ENCODE measurements at places on chromosomes 16 and 17.
A peak's percentile ranks its signal among the peaks of the same experiment; 100 is the strongest.

DNA sequence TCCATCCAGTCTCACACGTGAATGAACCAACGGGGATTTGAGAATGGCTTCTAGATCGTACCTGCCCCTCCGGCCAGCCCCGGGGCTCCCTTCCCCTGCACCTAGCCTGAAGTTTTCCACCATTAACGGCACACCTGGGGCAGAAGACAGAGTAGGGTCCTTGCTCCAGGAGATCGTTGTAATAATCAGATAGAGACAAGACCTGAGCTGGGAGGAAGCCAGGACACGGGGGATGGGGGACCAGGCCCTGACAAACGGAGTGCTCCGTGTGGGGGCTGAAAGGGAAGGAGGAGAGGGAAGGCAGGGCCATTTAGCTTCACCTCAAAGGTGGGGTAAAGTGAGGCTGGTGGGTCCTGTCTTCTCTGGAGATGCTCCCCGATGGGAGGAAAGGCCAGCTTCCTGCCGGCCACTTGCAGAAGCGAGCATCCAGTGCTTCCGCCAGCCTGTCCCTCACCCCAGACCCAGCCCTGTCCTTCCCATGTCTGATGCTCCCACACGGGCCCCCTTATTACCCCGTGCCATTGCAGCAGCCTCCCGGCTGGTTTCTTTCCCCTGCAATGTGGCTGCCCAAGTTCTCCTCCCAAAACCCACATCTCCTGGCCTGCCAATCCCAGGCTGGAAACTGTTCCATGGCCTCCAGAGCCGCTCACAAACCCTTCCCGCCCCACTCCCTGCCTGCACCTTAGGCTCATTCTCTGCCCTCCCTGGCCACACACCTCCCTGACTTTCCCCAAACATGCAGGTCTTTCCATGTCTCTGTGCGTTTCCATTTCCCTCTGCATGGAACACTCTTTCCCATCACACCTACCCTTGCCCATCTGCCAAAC lies 79.3 kb downstream of the MRC2 start:
- no peak for DNase-seq

DNA sequence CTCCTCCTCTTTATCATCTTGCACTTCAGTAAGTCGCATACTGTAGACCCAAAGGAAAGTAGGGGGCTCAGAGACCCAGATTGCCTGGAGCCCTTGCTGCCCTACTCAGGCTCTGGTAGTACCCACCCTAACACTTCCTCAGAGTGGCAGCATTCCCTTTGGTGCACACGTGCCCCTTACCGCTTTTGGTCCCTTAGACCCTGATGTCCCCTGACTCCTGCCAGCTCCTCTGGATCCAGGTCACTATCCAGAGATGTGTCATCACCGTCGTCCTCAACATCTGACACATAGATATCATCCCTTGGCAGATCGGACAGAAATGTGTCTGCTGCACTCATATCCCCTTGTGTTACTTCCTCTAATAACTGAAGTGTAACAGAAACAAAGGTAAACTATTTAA lies 5.4 kb upstream of the PSMC5 start:
- DNase-seq, result no peak

DNA sequence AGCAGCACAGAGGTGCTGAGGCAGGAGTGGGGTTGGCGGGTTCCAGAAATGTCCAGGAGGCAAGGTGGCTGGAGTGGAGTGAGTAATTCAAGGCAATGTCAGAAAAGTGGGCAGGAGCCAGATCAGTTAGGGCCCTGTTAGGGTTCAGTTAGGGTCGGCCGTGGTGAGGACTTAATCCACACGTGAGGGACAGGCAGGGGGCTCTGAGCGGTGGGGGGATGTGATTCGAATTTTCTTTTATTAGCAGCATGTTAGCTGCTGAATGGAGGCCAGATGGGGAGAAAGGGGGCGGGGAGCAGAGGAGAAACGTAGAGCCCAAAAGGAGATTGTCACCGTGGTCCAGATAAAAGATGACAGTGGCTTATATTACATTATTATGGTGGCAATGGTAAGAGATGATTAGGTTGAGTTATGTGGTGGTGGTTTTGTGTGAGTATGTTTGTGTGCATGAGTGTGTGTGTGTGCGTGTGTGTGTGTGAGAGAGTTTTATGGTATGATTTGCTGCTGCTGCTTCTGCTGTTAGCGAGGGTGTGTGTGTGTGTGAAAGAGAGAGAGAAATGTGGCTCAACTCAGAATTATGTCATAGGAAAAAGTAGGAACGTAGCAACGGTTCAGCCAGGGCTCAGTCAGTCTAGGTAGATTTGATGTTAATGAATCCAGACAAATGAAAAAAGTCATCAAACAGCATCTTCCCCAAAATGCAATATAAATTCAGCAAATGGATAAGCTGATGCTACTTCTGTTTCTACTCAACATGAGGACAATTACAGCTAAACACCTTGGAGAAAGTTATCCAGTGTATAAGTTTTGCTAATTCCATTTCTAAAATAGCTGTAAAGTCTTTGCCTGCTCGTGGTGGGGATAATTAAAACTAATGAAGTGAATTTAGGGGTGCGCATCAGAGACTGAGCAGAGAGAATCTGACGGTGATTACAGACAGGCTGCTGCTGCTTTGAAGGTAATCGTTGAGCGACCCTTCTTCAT lies 390.6 kb downstream of the HAPSTR1 start:
- DNase-seq, result no peak

GRCh38 chr16:49821614-49822282 lies 34.2 kb downstream of the ZNF423 start:
- no peak for DNase-seq

GRCh38 chr17:80663781-80664206 lies 119.2 kb downstream of the RPTOR start:
- no peak for DNase-seq

DNA sequence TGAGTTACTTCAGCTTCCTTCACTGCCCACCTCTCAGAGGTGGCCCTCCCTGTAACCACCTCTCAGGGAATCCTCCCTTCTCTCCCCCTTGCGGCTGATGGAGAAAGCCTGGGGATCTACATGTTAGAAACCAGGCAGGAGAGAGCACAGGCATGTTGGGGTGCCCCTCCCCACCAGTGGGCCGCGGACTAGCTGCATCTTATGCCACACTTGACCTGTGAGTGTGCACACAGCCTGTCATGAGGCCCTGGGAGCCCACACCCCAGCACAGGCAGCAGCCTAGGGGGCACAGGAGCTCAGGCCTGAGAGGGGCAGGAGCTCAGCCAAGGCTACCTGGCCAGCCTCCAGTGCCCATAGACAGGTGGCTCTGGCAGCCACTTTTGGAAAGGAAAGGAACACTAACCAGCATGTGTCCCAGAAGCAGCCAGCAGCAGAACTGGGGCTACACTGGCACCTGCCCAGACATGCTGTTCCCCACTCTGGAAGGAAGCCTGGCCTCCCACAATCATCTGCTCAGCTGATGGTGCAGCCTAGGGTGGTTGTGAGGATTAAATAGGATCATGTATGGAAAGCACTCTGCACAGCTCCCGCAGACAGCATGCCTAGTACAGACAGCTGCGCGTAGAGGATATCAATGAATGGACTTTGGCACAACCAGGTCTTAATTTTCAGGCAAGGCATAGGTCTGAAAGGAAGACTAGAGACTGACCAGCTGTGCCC lies 60.5 kb downstream of the TMEM132E start:
- DNase-seq, result no peak

DNA sequence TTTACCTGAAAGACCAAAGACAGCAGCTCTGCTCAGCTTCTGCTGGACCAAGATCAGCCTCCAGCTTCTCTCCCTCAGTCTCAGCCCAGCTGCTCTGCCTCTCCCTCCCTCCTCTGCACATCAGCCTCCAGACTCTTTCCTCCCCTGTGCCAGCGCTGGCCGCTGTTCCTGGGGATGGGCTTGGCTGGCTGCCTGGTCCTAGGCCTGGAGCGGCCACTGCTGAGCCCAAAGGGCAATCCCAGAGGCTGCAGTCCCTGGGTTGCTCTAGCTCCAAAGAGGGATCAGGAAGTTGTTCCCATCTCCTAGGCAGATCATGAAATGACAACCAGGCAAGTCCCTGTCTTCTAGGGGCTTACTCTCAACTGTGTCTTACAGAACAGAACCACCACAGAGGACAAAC lies 31.3 kb downstream of the DCUN1D3 start:
- no peak for DNase-seq

DNA sequence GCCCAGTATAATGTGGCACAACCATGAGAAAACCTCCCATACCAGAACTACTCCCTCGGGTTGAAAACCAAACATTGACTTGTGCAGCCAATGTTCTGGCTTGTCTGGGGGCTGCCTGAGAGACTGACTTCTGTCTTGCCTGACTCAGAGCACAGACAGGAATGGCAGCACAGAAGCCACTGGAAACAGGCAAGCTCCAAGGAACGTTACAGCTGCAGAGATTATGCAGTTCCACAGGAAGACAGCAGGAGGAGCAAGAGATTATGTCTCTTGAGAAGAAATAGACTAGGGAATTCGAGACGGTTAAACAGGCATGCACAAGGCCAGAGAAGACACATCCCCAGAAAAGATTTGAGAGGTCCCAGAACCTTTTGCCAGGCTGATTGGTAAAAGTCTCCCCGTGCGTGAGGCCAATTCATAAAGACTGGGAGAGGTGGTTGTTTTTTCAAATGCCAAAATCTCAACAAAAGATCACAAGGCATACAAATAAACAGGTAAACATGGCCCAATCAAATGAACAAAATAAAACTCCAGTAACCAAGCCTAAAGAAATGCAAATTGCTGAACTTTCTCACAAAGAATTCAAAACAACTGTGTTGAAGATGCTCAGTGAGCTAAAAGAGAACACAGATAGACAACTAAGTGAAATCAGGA lies 90.6 kb upstream of the CDH5 start:
- peak; percentile 25 for DNase-seq

GRCh38 chr17:48679385-48680096 lies 42.8 kb downstream of the PRAC1 start:
- no peak for DNase-seq

DNA sequence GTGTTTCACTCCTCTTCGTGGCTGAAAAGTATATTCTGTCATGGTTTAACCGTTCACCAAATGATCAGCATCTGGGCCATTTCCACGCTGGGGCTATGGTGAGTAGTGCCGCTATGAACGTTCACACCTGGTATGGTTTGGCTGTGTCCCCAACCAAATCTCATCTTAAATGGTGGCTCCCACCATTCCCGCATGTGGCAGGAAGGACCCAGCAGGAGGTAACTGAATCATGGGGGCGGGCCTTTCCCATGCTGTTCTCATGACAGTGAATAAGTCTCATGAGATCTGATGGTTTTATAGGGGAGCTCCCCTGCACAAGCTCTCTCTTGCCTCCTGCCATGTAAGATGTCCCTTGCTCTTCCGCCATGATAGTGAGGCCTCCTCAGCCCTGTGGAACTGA lies 45.7 kb upstream of the ZNF469 start:
- no peak for DNase-seq

GRCh38 chr16:66798161-66798560 lies 3.2 kb downstream of the TERB1 start:
- no peak for DNase-seq

DNA sequence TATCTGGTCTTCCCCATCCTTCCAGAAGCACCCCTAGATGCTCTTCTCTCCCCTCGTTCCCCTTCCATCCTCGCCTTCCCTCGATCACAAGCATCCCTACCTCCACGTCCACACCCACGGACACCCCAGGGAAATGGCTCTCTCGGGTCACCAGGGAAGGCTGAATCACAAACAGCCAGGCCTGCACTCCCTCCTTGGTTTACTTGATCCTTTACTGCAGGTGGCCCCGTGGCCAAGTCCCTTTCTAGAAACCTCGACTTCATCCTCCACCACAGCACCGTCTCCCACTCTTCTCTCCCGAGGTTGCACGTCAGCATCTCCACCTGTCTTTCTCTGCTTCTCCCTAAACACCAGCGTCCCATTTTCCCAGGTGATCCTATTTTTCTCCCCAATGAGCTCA lies 6.5 kb upstream of the RBFOX3 start:
- DNase-seq, result no peak

DNA sequence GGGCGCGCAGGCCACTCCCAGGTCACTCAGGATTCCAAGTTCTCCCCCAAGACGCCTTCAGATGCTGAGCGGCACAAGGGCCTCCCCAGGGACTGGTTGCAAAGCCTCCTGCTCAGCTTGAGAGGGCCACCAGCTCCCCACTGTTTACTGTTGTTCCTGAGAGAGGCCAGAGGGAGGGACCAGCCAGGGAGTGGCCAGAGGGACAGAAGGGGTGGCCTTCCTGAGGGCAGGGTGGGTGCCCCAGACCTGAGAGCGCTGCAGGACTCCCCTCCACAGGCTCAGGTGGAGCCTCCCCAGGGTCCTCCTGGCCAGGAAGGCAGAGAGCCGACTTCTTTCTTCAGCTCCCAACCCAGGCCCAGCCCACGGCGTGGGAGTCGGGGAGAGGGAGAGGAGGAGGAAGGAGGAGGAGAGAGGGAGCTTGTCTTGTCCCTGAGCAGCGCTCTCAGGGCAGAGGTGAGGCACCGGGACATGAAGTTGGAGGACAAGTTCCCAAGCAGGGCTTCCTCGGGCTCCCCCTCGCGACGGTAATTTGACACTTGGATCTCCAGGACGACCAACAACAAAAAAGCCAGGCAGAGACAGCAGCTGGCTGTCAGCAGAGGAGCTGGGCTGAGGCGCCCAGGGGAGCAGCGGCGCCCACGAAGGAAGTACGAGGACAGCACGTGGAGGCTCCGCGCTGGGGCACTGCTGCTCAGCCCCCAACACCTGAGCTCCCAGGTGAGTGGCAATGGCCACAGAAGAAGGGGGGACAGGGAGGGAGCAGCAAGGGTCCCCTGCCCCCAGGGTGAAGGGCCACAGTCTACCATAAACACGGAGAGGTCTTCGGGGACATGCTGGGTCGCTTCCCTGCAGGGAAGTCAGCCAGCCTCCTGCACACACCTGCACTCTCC lies 497 bp downstream of the SMIM5 start:
- DNase-seq, result peak; percentile 84

- no peak for DNase-seq
Measured at GRCh38 chr16:31694461-31694860, 166.8 kb downstream of the AHSP start.

DNA sequence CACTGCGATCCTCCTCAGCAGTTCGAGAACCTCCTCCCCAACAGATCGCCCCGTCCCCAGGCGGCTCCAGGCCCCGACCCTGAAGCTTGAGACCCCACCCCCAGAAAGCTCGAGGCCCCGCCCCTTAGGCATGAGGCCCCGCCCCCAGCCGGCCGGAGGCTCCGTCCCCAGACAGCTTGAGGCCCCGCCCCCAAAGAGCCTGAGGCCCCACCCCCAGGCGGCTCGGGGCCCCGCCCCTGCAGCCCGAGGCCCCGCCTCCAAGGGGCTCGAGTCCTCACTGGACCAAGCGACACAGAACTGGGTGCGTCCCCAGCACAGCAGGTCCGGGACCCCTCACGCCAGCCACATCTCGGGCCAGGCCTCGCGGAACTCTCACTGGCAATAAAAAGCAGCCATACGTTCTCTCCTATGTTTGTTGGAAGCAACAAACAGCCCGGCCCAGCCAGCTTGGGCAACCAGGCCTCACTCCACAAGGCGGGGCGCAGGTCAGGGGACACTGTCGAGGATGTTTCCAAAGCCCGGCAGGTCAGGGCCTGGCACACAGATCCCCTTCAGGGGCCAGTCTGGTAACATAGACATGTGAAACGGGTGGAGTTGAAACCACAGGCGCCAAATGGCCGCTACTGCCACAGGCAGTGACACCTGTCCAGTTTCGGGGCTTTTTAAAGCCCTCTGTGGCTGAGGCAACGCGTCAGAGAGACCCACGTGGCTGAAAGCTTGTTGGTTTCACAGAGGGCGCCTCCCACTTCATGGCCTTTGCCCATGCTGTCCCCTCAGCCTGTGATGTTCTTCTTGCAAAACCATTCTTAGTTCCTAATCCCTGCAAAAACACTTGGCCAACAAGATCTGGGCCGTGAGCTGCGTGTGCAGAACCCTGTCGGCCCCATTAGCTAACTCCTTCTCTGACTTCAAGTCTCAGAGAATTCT lies 224.2 kb downstream of the PARN start:
- DNase-seq, result peak; percentile 32

All from GM19239 (cell line).